Mesothelial cell of epicardium (in vitro differentiated cells): ENCODE measurements at places on chromosomes 3 and 15.

DNA sequence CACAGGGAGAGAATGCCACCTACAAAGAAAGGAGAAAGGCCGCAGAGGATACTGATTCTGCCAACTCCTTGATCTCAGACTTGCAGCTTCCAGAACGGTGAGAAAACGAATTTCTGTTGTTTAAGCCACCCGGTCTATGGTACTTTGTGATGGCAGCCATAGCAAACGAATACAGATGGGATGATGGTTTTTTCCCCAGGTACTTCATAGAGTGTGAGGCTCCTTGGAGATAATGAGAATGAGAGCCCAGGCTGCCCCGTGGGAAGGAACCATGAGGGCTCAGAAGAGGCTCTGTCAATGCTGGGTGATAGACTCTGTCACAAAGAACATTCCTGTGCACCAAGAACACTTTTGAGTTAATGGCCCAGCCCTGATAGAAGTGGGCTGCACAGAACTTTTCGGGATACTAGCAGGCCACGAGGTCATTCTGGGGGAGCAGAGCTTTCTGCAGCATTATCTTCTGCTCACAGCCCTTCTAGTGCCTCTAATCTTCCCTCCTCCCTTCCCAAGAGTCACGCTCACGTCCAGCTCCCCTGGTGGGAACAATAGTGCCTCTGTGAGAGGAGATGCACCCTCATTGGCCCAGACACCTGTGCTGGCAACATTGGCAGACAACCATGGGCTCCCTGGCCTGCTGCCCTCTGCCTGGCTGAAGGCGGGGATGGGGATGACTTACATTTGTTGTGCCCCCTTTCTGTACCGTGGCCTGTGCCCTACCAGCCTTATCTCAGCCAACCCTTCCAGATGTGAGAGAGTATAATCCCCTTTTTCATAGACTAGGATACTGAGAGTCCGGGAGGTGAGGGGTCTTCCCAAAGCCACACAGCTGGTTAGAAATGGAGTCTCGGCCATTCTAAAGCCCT is 5.2 kb upstream of the RLBP1 start:
- DNase-seq = no peak

DNA sequence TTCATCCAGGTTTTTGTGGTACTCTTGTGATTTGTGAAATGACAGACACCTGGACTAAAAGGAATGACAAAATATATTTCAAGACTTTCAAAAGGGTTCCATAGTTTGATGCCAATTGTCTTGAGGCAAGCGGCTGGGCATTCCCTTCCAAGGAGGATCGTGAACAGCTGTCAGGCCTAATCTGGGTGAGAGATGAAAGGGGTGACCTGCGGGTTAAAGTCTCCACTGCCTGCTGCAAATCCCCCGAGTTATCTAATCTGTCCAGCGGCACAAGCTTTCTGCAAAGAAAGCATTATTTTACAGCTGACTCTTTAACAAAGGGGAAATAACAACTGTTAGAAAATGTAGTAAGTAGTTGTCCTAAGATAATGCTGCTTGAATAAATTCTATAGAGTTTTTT is 128.7 kb upstream of the MB21D2 start:
- no peak for DNase-seq

GRCh38 chr3:172557515-172558220 is 34.4 kb upstream of the TNFSF10 start:
- DNase-seq = no peak

DNA sequence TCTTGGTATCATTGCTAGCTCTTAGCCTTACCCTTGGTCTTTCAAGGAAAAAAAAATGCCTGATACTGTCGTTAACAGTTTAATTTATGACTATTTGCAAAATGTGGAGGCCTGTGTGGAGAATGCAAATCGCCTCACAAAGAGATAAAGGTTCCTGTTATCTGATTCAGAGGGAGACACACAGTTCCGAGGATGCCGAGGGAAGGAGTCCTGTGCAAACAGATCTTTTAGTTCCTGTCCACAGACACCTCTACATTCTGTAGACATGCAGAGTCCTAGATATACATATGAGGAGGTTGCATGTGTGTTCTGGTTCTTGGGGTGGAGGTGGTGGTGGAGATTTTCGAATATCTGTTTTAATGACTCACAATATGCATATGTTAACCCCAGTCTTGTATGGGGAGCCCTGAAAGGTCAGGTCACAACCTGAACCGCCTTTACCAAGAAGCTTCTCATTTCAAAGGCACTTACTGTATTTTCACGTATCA is 5.7 kb downstream of the NR2F2 start:
- no peak for DNase-seq

GRCh38 chr3:81758275-81758674 is 3.2 kb downstream of the GBE1 start:
- DNase-seq = no peak

GRCh38 chr15:97960364-97961066 is at the start of gene ARRDC4:
Gene ARRDC4 (plus strand): TSS chr15:97960703. CDS start chr15:97960862, 159 bp downstream.
- DNase-seq = peak; percentile 98

GRCh38 chr3:144593881-144594280 is 622.3 kb downstream of the DIPK2A start:
- no peak for DNase-seq
